Activated naive CD4-positive, alpha-beta T cell treated with anti-CD3 and anti-CD28 coated beads for 36 hours (primary cell): ENCODE measurements at places on chromosomes 3 and 15.

- DNase-seq = no peak
Observed at GRCh38 chr3:72510247-72510646, 338.0 kb downstream of the SHQ1 start.

DNA sequence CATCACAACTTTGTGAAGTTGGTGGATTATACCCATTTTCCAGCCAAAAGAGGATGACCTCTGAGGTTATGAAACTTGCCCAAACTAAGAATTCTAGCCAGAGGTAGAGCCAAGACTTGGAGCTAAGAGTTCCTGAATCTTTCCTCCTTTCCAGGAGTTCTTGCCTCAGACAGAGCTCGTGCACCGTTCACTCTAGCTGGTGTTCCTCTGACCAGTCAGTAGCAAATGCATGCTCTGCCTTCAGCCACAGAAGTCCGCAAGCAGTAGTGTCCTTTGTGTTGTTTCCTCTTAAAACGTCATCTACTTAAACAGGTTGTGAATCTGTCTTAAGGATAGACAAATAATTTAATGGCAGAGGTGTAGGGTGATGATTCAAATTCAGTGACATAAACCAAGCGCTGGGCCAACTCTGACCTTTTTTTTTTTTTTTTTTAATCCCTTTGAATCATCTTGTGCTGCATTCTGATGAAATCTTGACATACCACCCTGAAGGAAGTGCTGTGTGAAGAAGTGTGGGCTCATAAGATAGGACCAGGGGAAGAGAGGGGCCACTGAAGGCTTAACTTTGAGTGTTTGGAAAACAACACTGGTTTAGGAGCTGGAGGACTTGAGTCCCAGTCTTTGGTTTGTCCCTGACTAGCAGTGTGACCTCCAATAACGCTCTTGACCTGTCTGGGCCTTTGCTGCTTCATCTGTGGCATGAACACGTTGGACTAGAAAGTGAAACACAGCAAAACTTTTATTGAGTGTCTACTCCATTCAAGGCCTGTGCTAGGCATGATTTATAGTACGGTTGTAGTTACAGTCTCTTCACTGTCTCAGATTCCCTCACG is 53.4 kb downstream of the ITPR1 start:
- no peak for DNase-seq

DNA sequence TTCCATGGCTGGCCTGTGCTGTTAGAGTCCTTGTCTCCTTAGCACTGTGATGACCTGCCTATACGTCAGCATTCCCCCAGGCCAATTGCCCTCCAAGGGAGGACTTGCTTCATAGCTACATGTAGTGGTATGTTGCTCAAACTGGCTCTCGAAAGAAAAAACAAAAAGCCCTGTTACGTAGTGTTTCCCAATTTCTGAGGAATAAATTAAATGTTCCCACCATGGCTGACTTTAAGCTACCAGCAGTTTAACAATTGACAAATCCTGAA is 54.6 kb downstream of the WNT7A start:
- DNase-seq = no peak

- no peak for DNase-seq
Observed at GRCh38 chr15:54608876-54609835, 587.6 kb downstream of the RSL24D1 start.

DNA sequence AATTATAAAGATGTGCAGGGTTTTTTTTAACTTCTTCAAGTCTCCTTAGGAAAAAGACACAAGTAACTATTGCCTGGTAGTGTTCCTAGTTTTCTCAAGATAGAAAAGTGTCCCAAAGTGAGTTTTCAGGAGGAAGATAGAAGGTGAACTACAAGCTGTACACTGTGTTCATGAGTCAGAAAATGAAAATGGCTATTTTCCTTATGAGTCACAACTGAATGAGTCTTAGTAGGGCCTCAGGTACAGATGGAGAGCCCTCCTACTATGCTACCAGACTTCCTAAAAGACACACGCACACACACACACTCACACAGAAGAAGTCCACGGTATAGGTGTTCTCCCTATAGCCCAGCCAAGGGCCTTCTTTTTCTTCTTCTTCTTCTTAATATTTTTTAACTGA is 3.1 kb downstream of the MYO1E start:
- DNase-seq = no peak

DNA sequence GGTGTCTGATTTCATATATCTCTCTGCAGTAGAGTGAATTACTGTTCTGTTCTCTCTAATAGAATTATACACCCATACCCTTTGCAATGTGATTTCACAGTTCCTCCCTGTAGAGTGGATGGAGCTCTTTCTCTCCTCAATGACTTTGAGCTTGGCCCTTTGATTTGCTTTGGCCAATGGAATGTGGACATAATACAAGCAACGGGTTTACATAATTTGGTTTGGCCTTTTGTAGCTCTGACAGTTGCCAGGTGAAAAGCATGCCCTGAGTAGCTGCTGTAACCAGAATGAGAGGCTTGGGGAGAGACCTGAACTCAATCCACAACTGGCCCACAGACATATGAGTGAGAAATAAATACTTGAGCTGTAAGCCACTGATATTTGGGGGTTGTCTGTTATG is 32.1 kb downstream of the ZDHHC23 start:
- DNase-seq = no peak

DNA sequence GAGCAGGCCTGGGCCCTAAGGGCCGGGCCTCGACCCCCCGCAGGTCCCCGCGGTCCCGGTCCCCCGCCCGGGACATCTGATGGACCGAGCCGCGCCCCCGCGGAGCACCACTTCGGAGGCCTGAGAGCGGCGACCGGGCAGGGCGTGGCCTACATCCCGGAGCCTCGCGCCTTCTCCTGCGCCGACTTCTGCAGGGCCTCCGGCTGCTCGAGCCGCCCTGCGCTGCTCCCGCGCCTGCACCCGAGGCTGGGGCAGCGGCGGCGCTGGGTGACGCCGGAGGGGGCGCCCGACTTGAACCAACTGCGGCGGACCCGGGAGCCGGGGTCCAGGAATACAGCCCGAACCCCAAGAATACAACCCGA is 14.9 kb upstream of the GP9 start:
- DNase-seq = peak; percentile 55

GRCh38 chr3:71392251-71392650 is 191.3 kb downstream of the FOXP1 start:
- DNase-seq = no peak

DNA sequence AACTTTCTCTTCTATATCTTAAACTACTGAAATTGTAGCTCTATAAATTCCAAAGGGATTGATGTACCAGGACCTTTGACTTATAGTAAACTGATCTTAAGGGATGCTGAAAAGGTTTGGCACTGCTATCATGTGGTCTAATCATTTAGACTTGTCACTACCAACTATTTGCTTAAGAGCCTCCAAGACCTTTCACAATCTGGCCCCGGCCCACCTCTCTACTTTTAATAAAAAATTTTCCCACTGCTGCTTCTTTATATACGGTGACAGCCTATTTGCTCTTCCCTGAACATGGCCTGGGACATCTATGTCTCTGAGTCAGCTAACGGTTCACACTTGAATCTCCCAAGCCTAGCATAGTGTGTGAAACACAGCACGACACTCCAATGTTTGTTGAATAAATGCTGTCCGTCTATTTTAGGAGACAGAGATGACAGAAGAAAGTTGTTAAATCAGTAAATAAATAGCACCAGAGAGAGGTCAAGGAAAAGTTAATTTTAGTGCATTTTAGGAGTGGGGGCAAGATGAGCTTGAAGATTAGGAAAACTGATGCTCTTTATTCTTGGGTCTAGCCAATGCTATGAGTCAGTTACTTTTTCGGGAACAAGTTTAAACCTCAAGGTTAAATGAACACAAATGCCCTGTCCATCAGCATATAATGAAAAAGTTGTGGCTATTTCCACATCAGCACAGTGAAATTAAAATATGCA is 212.9 kb downstream of the TIGIT start:
- DNase-seq = no peak

- no peak for DNase-seq
Observed at GRCh38 chr3:119553823-119554415, 5.5 kb downstream of the CD80 start.

- DNase-seq = no peak
Observed at GRCh38 chr15:39232512-39232911, 348.4 kb upstream of the THBS1 start.

GRCh38 chr3:174873832-174874657 is 14.9 kb downstream of the NAALADL2 start:
- DNase-seq = no peak
